ENCODE measurements at places on chromosomes 12 and 14. TPM values are rescaled to one million over a fixed set of nuclear protein-coding genes. Genes with fewer than 3 reads are reported as not detected.

Gene ADCY6
- 30.2 TPM for total RNA-seq

Gene OTX2
- total RNA-seq: not detected

Gene GLIPR1L1
- not detected for total RNA-seq

Gene TMTC2
- total RNA-seq: 95.3 TPM

Gene NANOG
- 0.21 TPM for total RNA-seq

Gene GZMB
- total RNA-seq: not detected

Gene MYH6
- total RNA-seq: 0.26 TPM

Gene MDP1
- 15.1 TPM for total RNA-seq

Gene BIN2
- total RNA-seq: 2.3 TPM

Gene NOS1
- 1.7 TPM for total RNA-seq

Gene ESRRB
- total RNA-seq: not detected

DNA sequence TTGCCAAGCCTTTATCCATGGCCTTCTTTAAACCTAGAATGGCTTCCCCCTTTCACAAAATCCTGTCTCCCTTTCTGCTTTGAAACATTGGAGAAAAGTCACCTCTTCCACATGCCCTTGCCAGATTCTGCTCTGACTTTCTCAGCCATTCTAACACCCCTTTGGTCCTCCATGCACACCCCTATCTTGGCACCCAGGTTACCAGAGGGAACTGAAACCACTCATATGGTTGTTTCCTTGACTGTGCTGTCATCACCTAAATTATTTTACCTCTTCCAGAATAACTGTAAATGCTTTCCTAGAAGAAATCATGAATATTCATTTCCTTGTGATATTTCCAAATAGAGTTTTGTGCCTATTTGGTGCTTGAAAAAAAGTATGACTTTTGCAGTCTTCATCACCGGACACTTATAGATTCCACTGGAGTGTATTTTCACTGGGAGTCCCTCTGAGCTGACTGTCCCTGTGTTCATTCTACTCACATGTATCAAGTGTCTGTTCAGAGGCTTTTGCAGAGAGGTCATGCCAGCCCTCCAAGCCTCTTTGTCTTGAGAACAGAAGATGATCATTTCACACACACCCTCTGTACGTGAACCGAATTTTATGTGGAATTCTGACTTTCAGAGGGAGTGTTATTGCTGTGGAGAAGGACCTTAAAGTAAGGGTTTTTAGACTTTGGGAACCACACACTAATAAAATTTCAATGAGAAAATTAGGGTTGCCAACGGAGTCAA lies 74.1 kb downstream of the PLXNC1 start:
- no peak for DNase-seq

DNA sequence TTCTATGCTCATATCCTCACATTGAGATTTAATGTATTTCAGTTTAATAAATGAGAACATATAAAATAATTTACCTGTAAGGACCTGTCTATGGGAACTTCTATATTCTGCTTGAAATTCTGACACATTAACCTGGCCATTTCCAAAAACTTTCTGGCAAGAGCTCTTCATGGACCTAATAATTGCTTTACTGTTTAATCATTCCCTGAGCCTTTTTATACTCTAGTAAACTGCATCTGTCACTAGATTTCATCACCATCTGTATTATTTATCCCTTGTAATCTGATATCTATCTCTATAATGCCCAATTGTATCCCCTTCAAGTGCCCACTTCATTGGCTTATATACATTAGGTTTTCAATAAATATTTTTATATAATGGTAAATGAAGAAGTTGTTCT lies 327.7 kb downstream of the RAD51B start:
- no peak for DNase-seq

- no peak for DNase-seq
These were observed 42.5 kb downstream of the WDR20 start for GRCh38 chr14:102182190-102182589.

DNA sequence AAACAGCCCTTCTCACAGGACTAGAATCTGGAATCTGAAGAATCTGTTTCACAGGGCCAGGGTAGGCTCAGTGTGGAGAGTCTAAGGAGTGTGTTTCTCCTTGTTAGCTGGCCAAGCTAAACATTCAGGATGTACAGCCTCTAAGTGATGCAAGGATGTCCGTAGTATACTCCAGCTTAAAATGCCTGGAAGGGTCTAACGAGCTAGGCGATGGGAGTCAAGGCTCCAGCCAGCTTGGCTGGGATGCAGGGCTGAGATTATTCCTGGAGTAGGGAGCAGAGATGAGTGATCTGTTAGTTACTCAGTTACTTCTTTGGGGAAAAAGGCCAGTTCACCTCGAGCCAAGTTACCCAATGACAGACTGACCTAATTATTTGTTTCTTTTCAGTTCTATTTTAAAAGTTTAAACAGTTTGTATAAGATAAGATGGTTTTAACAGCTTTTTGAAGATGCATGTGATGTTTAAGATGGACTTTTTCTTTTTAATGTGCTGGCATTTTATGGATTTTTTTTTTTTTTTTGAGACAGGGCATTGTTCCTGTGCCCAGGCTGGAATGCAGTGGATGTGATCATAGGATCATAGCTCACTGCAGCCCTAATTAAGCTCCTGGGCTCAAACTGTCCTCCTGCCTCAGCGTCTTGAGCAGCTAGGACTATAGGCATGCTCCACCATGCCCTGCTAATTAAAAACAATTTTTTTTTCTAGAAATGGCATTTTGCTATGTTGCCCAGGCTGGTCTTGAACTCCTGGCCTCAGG lies 41.1 kb downstream of the SYNE2 start:
- peak; percentile 71 for DNase-seq

DNA sequence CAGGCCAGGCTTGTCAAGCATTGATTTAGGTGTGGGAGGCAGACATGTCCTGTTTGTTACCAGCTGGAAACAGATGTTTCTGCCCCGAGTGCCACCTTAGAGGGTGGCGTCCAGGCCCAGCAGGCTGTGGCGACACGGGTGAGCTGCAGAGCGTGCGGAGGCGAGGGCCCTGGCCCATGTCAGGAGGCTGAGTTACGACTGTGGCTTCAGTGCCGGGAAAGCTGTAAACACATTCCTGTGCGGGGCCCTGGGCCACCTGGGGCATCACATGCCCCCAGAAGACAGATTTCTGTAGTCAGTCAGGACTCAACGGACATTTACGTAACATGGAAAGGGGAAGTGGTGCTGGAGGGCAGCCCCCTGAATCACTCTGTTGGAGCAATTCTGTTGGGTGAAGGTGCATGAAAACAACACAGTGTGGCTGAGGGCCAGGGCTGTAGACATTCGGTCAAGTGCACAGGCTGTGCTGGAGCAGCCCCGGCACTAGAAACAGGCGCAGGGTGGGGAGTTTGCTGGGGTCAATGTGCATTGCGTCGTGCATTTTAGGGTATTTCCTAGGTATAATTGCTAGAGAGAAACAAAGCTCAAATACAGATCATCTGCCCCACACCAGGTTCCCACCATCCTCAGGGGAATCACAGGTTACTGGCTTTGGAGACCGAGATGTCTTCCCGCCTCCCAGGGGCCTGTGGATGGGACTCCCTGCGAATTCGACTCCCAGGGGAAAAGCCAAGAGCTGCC lies 291.8 kb downstream of the TMEM121 start:
- no peak for DNase-seq

- DNase-seq: no peak
These were observed 30.8 kb downstream of the TMTC3 start for GRCh38 chr12:88172844-88173407.

GRCh38 chr12:92176646-92177045 lies 31.0 kb upstream of the BTG1 start:
- DNase-seq: no peak

- no peak for DNase-seq
These were observed 309.7 kb downstream of the TMEM132D start for GRCh38 chr12:129594098-129594497.

DNA sequence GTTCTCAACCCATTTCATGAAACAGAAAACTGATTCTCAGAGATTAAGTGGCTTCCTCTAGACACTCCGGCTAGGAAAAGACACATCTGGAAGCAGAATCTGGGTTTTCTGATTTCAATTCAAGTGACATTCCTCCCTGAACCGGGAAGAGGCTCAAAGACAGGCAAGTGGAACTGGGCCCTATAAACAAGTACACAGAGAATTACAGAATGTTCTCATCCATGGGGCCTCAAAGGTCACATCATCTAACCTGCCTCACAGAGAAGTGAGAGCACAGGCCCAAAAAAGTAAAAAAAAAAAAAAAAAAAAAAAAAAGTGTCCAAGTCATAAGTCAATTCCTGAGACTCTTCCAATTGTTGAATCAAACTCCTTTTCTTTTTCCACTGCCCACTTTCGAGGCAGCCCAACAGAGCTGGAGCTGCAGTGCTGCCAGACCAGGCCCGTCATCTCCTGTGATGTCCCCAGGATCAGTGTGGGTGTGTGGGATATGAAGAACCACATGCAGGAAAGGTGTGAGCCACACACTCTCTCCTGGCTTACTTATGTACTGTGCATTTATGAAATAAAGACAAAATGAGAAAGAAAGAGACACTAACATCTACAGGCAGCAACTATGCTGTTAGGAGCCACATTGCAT lies 2.8 kb upstream of the KRT1 start:
- DNase-seq: peak; percentile 11

GRCh38 chr14:100851946-100852620 lies 26.2 kb downstream of the MEG3 start:
- no peak for DNase-seq

- peak; percentile 58 for DNase-seq
These were observed 227.7 kb downstream of the NOVA1 start for GRCh38 chr14:26370115-26370514.

DNA sequence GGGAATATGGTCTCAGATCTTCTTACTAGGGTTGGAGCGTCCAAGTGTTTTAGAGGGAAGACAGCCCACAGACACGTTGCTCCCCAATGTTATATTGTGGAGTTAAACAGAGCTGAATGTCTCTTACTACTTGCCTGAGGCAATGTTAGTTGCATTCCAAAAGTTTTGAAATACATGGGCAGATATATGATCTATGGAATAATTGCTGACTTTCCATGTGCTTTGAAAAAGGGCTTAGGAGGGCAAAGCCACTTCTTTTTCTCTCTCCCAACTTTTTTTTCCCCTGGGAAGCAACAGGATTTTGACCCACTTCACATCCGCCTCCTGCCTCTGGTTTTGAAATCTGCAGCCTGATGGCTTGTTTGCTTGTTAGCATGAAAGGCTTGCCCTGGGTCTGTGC lies 33.7 kb upstream of the PAX9 start:
- no peak for DNase-seq

DNA sequence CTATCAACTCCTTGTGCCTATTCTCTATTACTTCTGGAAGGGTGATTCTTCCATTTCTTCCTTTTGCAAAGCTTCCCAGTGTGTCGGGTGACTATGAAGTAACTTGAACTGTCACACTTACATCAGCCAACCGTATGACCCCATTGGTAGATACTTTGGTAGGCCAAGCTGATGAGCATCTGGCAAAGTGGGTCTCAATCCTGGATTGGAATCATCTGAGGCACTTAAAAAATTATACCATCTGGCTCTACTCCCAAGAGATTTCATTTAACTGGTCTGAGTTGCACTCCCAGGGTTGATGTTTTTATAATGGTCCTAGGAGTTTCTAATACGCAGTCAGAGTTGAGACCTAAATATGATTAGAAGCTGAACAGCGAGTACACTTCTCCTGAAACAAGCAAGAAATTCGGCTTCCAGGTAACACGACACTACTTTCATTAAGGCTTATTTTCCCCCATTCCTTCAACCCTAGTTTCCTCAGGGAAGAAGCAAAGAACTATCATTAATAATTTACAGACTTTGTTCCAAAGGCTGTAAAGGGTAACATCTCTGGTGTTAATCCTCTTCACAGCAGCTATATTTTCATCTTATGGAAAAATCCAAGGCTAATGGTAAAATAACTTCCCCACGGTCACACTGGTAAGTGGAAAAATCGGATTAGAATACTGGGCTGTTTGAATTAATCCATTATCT lies 76.8 kb downstream of the PDE6H start:
- no peak for DNase-seq

DNA sequence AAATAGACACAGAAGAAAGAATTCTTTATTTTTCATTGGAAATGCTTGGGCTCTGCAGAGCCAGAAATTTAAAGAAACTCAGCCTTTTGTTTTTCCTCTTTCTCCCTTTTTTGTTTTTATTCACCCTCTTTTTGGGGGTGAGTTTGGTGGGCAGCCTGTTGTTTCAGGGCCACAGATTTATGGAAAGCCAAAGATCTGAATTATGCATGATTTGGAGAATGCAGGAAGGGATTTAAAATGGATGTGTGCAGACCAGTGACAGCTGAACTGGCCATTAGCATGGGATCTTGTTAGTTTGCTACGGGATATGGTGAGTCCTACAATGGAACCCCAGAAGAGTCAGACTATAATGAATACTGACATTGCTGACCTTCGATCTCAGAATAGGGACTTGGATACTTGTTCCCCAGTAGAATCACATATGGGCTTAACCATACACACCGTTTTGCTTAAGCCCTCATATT lies 7.7 kb upstream of the ATXN2 start:
- DNase-seq: no peak

GRCh38 chr12:114668151-114668885 lies 15.7 kb downstream of the TBX3 start:
- DNase-seq: peak; percentile 84

- DNase-seq: no peak
These were observed 5.5 kb upstream of the OAS1 start for GRCh38 chr12:112901271-112901670.

DNA sequence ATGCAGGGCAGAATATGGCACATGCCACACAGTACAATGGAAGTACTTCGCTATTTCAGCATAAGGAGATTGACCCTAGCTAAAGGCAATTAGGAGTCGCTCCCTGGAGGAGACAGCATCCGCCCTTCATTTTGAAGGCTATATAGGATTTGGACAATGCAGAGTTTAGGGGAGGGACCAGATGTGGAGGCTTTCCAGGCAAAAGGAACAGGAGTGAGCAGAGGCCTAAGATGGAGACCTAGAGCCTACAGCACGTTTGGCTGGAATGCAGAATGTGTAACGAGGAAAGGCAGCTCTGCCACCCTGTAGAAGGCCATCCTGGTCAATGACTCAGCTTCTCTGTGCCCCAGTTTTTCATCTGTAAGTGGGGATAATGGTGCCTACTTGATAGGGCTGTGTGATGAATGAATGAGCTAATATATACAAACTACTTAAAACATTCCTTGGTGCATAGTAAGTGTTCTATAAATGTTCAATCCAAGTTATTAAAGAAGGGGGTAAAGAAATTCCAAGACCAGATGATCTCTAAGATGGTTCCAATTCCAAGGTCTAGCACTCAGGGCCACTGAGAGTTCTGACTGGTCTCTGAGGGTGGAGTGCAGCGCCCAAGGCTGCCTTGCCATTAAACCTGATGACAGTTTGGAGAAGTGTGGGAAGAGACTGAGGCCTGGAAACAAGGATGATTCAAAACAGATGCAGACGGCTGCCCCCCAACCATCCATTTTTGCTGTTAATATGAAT lies 54.3 kb upstream of the FRMD6 start:
- no peak for DNase-seq

- no peak for DNase-seq
These were observed 80.2 kb downstream of the NOC4L start for GRCh38 chr12:132224484-132224883.

- no peak for DNase-seq
These were observed 38.8 kb downstream of the PLEKHG3 start for GRCh38 chr14:64743061-64743460.

- no peak for DNase-seq
These were observed 97.8 kb downstream of the PLEKHA5 start for GRCh38 chr12:19227190-19227879.

Data from urinary bladder (tissue), 4 donors.